ENCODE measurements at places on chromosomes 1 and 21.

GRCh38 chr1:244497805-244498204 lies 36.7 kb downstream of the CATSPERE start:
- DNase-seq: no peak

- no peak for DNase-seq
These were observed 27.0 kb downstream of the ALPL start for GRCh38 chr1:21536218-21536617.

DNA sequence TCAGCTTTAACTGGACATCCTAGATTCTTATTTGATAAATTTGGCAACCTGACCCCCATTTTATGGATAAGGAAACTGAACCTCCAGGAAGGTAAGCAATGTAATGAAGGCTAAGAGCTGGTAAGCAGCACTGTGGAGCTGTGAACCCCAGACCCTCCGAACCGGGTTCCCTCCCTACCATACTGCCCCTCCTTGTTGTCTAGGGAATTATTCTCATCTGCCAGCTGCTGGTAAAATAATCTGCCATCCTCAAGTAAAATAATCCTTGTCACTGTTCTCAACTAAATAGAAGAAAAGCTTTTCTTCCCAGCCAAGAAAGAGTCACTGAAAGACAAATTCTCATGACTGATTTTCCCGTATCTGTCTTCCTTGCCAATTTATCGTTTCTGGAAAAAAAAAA lies 55.8 kb upstream of the PRDX6 start:
- DNase-seq: no peak

GRCh38 chr1:55150880-55151588 lies 64.1 kb downstream of the USP24 start:
- DNase-seq: peak; percentile 65

- peak; percentile 9 for DNase-seq
These were observed 303.6 kb downstream of the USH2A start for GRCh38 chr1:216119600-216119999.

- DNase-seq: no peak
These were observed 21.7 kb downstream of the BCAR3 start for GRCh38 chr1:93659822-93660503.

DNA sequence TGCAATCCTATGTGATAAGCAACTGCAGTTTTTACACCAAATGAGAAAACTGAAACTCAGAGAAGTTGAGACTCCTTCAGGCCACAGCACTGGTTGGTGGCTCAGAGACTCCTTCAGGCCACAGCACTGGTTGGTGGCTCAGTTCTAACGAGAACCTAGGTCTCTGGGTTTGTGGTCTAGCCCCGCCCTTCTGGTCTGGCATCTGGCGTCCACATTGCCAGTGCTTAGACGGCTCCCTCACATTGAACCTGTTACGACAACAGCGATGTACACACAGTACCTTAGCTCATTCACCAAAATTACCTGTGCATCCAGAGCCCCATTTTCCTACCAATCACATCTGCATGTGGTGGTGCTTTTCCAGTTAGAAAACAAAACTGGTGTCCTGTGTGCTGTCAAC lies 66.1 kb downstream of the NID1 start:
- no peak for DNase-seq

DNA sequence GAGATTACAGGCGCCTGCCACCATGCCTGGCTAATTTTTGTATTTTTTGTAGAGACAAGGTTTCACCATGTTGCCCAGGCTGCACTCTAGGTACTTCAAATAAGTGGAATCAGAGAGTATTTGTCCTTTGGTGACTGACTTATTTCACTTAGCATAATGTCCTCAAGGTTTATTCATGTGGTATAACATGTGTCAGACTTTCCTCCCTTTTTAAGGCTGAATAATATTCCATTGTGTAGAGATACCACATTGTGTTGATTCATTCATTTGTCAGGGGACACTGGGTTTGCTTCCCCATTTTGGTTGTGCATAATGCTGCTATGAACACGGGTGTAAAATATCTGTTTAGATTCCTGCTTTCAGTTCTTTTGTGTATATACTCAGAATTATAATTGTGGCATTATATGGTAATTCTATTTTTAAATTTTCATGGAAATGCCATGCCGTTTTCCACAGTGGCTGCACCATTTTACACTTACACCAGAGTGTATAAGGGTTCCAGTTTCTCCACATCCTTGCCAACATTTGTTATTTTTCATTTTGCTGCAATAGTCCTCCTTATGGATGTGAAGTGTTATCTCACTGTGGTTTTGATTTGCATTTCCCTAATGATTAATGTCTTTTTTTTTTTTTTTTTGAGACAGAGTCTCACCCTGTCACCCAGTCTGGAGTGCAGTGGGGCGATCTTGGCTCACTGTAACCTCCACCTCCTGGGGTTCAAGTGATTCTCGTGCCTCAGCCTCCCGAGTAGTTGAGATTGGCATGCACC lies 35.1 kb downstream of the IL6R start:
- peak; percentile 56 for DNase-seq
